IMR-90 (cell line): ENCODE measurements at places on chromosomes 13 and 19.

GRCh38 chr13:41678249-41678648, 220.9 kb downstream of the RGCC start:
- DNase-seq = peak; percentile 67

GRCh38 chr13:46160065-46160464, 21.9 kb downstream of the LCP1 start:
- DNase-seq = no peak

DNA sequence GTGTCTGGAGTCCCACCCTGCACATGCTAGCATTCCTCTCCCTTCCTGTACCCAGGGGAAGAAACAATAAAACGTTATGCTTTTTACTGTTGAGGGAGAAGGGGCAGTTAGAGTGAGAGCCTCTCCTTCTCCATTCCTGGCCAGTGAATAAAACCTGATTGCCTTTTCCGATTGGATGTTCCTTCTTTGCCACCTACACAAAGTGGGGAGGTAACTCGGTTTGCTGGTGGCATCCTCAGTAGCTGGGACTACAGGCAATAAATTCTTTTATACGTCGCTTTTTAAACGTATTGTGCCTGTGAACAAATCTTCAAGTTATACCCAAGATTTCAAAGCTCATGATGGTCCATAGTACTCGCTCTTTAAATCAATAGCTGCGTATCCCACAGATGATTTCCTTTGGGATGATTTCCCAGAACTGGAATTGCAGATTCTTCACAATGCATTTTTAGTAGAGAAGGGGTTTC, 660 bp upstream of the MVB12A start:
- no peak for DNase-seq

DNA sequence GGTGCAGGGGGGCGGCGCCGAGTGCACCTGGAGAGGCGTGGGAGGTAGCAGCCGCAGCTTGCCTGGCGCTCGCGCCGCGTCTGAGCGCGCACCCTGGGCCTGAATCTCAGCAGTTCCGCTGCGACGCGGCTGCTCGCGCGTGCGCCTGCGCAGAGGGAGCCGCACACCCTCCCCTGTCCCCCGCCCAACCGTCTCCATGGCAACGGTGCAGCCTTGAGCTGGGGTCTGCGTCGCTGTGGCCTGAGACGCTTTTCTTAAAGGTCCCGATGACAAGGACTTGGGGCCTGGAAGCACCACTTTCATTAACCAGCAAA, at the start of gene PNMA8B:
Gene PNMA8B, minus strand, starts transcription at position 82 of the 314 bp plus-strand sequence. CDS start 402 bp downstream, outside the sequence.
- DNase-seq = peak; percentile 27
